ENCODE measurements at places on chromosomes 5 and 9. TPM values are rescaled to one million over a fixed set of nuclear protein-coding genes. Genes with fewer than 3 reads are reported as not detected.

NIPAL4 gene
- total RNA-seq: 1.5 TPM

PSD2 gene
- not detected for total RNA-seq

FAM221B gene
- not detected for total RNA-seq

SCAI gene
- total RNA-seq: 7.2 TPM

NEUROG1 gene
- total RNA-seq: not detected

MARCOL gene
- total RNA-seq: not detected

PTPRD gene
- not detected for total RNA-seq

POU5F2 gene
- total RNA-seq: 2.2 TPM

TTC16 gene
- 3.7 TPM for total RNA-seq

HMCN2 gene
- not detected for total RNA-seq

MCIDAS gene
- total RNA-seq: not detected

RNF183 gene
- total RNA-seq: not detected

PCDHGA7 gene
- total RNA-seq: not detected

BTNL8 gene
- not detected for total RNA-seq

ACOT12 gene
- not detected for total RNA-seq

FBP2 gene
- not detected for total RNA-seq

OR1Q1 gene
- 0.40 TPM for total RNA-seq

CNTNAP3B gene
- 0.37 TPM for total RNA-seq

NPR3 gene
- 0.50 TPM for total RNA-seq

IFNA13 gene
- total RNA-seq: not detected

TAF1L gene
- total RNA-seq: 0.05 TPM

GABRB2 gene
- total RNA-seq: not detected

STX17 gene
- 33.2 TPM for total RNA-seq

PCDHGB7 gene
- not detected for total RNA-seq

SLC36A3 gene
- total RNA-seq: not detected

OTULINL gene
- total RNA-seq: 42.8 TPM

SEMA6A gene
- 0.31 TPM for total RNA-seq

EQTN gene
- total RNA-seq: not detected

GAPT gene
- total RNA-seq: 2.0 TPM

LHX6 gene
- not detected for total RNA-seq

SLCO6A1 gene
- not detected for total RNA-seq

SPINK6 gene
- not detected for total RNA-seq

PCDHGC4 gene
- total RNA-seq: not detected

MPDZ gene
- not detected for total RNA-seq

ELOVL7 gene
- total RNA-seq: 2.0 TPM

IL13 gene
- total RNA-seq: not detected

CD74 gene
- 477 TPM for total RNA-seq

PCDHA9 gene
- total RNA-seq: not detected

BRD8 gene
- 30.0 TPM for total RNA-seq

IL31RA gene
- not detected for total RNA-seq

PHF24 gene
- total RNA-seq: not detected
